ENCODE measurements at places on chromosomes 6 and 20. TPM values are rescaled to one million over a fixed set of nuclear protein-coding genes. Genes with fewer than 3 reads are reported as not detected.

SCUBE3 gene
- total RNA-seq, result 1.8 TPM

C20orf141 gene
- total RNA-seq, result 0.37 TPM

PRSS16 gene
- total RNA-seq, result 0.28 TPM

RGS17 gene
- 6.5 TPM for total RNA-seq

SUMO4 gene
- 1.3 TPM for total RNA-seq

TRAPPC3L gene
- 0.14 TPM for total RNA-seq

GRM1 gene
- under 0.01 TPM for total RNA-seq

EYS gene
- 0.28 TPM for total RNA-seq

LTB gene
- total RNA-seq, result not detected

RGS19 gene
- 7.8 TPM for total RNA-seq

ASIP gene
- total RNA-seq, result not detected

FOXO3 gene
- total RNA-seq, result 26.9 TPM

GTSF1L gene
- not detected for total RNA-seq

OR2J3 gene
- not detected for total RNA-seq

TAAR1 gene
- not detected for total RNA-seq

SNRPB gene
- total RNA-seq, result 82.6 TPM

DNAAF9 gene
- 9.2 TPM for total RNA-seq

XKR7 gene
- not detected for total RNA-seq

FAM209B gene
- not detected for total RNA-seq

MAP1LC3A gene
- 21.1 TPM for total RNA-seq

PBOV1 gene
- not detected for total RNA-seq

All from smooth muscle cell of bladder (primary cell).